Stimulated activated CD8-positive, alpha-beta memory T cell treated with anti-CD3 and anti-CD28 coated beads, Interleukin-2, amount 100 ng/mL, for 1 hour (primary cell): ENCODE measurements at places on chromosomes 2 and 18.

DNA sequence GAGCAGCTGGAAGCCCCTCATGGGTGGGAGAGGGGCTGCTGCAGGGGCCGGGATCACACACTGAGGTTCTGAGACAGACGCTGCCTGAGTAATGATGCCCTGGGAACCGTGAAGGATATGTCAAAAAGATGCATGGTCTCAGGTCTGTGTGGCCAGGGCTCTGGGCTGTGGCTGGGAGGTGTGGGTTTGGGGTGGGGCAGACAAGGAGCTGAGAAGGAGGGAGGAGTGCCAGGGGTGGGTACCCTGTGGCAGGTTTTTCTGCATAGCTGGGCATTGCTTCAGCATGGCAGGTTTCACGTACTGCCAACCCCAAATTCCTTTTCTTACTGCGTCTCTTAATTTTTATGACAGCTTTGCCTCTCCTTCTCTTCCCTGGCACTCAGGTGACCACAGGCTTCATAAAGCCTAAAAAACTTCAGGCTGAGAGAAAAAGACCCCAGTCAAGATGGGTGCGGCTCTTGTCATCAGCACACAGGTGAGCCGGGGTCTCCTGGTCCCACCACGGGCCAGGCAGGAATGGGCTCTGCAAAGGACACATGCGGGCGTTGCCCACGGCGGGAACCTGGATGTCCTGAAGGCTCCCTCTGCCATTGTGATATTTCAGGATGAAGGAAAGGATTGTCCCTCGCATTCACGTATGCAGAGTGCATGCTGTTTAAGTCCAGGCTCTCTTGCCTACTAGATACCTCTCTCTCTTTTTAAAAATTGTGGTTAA, 18.0 kb downstream of the MALL start:
- no peak for DNase-seq

DNA sequence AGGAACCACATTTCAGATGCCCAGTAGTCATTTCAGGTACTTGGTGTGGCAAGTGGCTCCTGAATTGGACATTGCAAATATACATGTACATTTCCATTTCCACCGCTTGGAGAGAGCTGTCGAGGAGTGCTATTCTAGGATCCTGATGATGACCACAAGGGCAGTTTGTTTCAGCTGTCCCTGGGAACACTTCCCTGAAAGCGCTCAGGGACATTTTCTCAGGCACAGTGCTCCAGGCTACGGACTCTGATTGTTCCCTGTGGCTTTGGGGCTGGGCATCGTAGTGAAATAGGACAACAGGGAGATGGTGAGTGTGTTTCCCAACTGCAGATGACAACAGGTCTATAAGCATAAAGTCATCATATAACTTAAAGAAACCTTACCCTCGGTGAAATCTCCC, 3.1 kb downstream of the DBI start:
- no peak for DNase-seq

- DNase-seq = no peak
Measured at GRCh38 chr18:39946623-39947061, 2008.4 kb upstream of the PIK3C3 start.

DNA sequence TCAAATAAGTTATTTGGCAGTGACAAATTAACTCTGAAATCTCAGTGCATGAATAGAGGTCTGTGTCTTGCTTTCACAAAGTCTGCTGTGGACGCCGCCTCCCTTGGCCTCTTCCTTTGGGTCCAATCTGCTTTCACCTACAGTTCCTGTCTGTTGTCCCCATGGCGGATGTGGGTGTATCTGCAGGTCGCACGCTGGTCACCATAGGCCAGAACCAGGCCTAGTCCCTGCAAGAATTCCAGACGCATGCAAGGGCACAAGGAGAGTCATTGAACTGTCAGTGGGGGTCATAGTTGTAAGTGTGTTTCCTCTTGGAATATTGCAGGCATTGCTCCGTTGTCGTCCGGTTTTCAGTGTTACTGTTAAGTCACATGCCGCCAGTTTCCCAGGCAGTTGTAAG, 7.4 kb downstream of the SOCS6 start:
- no peak for DNase-seq

DNA sequence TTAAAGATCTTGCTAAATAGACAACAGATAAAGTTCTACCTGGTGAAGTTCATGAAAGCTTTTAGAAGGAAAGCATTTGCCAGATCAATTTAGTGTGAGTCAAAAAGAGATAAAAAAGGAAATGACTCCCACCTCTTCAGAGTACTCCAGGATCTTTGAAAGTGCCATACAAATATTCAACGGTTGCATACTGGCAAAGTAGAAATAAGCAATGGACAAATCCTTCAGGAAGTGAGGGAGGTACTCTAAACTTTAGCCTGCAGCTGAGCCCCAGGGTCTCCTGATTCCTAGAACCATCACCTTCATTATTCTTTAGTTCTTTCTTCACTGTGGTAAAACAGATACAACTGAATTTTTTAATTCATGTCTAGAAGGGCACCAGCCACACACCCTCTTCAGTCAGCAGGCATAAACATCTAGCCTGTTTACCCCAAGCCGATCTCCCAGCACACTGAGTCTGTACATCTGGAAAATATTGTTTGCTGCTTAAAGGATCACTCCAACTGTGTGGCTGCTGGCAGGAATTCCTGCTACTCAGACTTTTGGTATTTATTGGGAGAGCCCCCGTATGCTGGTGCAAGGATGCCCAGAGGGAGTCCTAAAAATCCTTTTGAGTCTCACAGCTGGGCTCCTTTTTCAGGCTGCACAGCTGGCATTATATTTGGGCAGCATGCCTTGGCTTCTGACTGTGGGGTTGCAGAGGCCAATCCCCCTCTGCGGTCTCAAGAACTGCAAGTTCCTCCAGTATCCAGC, 72.3 kb upstream of the SESTD1 start:
- DNase-seq = no peak

- DNase-seq = no peak
Measured at GRCh38 chr18:24809173-24809950, 348.9 kb downstream of the HRH4 start.

- DNase-seq = no peak
Measured at GRCh38 chr2:241216211-241216761, 27.8 kb downstream of the ANO7 start.

GRCh38 chr18:78080081-78080480, 830.4 kb downstream of the GALR1 start:
- DNase-seq = no peak
